ENCODE measurements at places on chromosomes 5 and 9.

- DNase-seq, result no peak
Observed at GRCh38 chr5:115257981-115258380, 4.7 kb downstream of the PGGT1B start.

DNA sequence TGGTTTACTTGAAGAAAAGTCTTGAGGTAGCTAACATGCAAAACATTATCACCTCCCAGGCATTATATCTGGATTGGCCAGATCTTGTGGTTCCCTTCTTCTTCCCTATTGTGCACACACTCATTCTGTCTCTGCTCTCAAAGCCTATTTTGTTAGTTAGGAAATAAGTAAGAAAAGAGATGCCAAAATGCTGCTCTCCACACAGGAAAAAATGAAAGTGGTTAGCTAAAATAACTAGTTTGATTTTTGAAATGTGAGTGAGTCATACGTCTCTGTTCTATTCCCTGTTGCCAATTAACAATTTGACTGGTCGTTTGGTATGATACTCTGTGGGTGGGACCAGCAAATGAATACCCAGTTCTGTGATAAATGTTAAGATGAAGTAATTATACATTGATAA lies 28.1 kb downstream of the LMNB1 start:
- DNase-seq, result no peak

DNA sequence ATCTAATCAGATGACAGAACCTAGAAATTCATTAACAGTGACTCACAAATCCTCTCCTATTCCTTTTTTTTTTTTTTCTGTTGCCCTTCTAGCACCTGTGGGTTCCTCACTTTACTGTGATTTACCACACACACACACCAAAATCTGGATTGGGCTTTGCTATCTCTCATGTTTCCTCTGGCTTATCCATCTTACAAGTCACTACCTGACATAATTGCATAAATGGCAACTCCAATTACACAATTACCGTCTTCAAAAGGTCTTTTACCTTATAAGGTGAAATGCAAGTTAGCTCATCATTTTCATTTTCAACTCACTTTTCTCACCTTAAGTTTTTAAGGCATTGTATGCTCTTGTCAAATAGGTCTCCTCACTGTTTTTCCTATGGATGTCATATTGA lies 426.3 kb upstream of the MEF2C start:
- DNase-seq, result no peak

- DNase-seq, result no peak
Observed at GRCh38 chr9:127319366-127320114, 55.0 kb downstream of the GARNL3 start.

DNA sequence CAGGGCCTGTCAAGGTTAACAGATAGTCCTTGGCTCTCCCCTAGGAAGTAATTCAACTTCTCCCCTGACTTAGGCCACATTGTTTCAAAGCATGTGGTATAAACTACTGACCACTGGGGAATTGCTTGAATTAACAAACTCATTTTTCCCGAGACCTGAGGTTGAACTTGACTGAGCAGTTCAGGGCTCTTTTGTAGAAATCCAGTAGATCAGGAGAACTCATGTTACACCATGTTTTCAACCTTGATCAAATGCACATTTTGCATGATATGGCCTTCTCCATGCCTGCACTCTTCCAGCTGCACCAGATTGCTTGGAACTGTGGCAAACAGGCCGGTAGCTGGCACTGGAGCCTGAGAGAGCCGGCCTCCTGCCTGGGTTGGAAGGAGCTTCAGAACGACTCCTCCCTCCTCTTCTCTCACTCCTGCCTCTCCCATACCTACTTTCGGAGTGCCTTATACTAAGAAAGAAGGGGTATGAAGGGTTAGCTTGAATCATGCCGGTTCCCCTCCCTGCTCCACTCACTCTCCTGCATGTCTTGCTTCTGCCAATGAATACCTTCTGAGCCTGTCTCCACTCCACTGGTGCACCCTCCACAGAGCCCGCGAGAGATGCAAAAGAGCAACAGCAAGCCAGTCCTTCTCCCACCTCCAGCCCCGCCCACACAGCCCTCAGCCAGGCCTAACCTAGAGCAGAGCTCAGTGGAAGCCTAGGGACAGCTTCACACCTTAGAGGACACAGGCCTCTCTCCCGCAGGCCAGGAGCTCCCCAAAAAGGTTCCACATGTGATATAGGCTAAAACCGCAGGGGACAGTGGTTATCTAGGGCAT lies 159.4 kb downstream of the MACROH2A1 start:
- no peak for DNase-seq

- no peak for DNase-seq
Observed at GRCh38 chr9:91954841-91955471, 4.9 kb upstream of the ROR2 start.

DNA sequence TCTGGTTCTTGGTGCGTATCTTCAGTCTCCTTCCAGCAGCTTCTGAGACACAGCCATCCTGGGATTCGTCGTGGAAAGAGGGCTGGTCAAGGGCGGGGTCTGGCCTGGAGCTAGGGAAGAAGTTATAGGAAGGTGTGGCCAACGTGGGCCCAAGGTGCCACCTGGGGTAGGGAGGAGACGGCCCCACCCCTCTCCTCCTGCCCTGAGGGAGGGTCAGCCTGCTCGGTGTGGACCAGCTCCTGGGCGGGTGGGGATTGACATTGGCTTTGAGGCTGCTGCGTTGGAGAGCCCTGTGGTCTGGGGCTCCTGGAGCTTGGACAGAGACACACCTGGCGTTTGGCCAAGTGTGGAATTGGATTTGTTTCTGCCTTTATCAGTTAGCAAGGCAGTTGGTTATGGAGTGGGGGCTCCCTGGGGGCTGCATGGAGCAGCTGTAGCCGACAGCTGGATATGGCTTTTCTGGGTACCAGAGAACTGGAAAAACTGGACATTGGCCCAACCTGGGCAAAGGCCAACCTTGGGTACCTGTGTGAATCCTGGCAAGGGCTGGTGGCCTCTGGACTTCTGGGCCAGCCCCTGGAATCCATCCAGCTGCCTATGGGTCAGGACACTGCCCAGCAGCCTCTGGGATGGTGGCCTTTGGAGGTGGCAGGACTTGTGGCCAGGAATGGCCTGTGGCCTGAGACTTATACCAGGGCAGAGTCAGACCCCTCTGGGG lies 75.7 kb upstream of the PPP1R26 start:
- DNase-seq, result no peak

- DNase-seq, result no peak
Observed at GRCh38 chr5:27080147-27080546, 41.8 kb upstream of the CDH9 start.

DNA sequence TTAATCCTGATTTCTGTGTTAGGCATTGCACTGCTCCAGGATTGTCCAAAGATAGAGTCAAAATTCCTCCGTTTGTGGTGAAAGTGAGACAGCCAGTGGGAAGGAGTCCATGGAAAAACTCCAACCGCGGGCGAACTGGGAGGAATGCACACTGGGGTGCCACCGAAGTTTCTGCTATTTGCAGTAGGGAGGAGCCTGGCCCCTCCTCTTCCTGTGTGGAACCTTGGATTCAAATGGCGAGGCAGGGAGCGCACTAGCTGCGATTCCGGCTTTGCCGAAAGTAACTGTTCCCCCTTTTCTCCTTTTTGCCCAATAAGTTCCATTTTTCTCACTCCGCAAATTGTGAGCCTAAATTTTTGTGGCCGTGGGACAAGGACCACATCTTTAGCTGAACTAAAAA lies 9.3 kb downstream of the BAAT start:
- no peak for DNase-seq

- DNase-seq, result no peak
Observed at GRCh38 chr5:7586480-7586879, 190.5 kb downstream of the ADCY2 start.

- no peak for DNase-seq
Observed at GRCh38 chr5:206927-207536, 10.9 kb downstream of the CCDC127 start.

DNA sequence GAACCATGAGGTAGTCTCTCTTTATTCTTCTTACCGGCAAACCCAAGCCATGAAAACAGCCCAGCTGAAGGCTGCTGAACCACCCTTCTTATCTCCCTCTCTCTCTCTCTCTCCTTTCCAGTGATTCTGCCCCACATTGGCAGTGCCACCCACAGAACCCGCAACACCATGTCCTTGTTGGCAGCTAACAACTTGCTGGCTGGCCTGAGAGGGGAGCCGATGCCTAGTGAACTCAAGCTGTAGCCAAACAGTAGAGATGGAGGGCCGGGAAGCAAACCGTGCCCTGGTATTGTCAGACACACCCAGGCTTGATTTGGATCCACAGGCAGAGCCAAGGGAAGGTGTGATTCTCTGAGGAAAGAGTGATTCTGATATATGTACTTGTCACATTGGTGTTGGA lies 14.0 kb downstream of the GRHPR start:
- DNase-seq, result no peak

DNA sequence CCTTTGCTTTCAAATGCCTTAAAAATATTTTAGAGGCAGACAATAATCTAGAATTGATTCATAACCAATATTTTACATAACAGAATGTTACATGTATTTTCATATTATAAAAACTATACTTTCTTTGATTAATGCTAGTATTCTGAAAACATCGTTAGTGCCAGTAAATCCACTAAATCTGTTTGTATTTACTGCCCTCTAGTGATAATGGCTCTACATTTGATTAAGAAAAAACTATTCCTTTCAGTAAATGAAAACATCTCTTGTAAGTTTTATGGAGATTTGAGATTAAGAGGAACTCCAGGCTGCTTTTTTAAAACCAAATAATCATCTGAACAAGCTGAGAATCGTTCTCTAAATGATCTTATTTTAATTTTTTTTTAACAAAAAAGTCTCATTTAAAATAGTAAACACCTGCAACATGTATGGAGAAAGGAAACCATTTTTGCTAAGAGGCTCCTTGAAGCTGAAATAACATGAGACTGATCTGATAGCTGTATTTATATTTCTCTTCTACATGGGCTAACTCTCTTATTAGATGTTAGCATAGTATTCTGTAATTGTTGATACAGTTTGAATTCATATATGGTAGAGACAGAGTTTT lies 424.7 kb downstream of the RAB3C start:
- no peak for DNase-seq

DNA sequence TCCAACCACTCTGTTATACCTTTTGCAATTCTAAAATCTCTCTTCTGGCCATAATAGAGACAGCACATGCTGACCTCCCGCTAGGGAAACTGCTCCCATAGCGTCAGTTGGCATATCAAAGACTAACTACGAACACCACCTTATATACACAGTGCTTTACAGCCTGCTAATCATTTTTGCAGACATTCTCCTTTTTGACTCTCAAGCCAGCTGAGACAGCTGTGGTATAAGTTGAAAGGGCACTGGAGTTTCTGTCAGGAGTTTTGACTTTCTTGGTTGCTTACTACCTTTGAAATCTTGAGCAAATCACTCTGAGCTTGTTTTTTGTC lies 160.2 kb upstream of the TBCA start:
- DNase-seq, result no peak

- no peak for DNase-seq
Observed at GRCh38 chr5:141529873-141530272, 41.0 kb downstream of the PCDHGC5 start.

DNA sequence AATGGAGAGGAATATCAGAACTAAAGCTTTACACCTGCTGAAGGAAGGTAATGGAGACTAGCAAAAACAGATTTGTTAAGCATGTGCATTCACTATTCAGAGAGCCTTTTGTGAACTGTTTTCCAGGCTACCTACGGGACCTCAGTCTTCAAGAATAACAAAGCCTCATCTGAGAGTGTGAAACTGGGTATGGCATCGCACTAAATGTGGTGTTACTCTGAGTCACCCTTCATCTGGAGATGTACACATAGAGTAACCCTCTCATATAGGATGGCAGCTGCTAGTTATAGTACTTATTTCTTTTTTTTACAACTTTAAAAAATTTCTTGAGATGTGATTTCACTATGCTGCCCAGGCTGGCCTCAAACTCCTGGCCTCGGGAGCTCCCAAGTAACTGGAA lies 306.8 kb downstream of the ZNF608 start:
- no peak for DNase-seq

GRCh38 chr9:134938346-134939079 lies 20.8 kb upstream of the FCN1 start:
- DNase-seq, result no peak

DNA sequence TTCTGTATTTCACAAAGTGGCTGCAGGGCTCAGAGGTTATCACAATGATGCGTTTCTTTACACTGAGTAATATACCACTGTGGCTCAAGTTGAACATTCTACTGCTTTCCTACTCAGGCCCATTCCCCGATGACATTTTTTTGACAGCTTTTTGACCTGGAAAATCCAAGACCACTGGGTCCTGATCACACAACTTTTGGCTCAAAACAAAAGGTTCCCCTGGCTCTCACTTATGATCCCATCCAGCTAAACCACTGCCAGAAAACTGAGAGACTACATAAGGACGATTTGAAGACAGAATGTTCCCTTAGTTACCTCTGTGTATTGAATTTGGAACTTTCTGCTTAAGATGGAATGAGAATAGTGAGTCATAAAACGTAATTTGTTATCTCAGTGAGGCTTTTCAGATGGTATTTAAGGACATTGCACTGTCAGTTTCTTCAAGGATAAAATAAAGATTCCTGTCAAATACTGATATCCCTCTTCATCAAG lies 78.0 kb upstream of the FBXL7 start:
- DNase-seq, result no peak

DNA sequence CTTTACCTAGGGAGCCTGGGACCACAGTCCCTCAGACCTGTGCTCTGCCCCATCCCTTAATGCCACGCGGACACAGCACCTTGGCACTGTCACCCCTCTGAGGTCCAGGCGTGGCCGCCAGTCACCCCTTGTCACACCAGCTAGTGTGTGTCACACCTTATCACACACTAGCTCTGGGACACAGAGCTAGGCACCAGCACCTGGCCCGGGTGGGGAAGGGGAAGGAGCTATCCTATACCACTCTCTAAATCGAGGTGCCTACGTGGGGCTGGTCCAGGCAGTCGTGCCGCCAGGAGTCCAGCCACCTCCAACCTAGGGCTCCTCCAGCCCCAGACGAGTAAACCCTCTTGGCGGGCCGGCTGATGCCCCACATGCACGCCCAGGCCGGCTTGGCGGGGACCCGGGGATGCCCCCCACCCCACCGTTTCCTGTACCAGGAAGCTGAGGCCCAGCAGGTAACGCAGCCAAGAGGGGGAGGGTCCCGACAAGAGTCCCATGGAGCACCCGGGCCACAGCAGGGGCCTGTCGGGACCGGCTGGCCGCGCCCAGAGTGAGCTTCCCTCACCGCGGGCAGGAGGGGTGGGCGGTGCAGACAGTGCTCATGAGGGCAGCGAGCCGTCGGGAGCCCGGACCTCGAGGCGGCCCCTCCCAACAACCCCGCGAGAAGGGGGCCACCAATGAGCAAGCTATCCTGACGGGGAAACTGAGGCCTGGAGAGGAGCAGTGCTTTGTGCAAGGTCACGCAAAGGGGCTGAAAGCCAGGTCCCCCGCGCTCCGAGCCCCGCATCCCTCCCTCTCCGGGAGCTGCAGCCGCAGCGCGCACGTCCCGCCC lies 550 bp downstream of the CORO2A start:
- peak; percentile 6 for DNase-seq

- DNase-seq, result peak; percentile 10
Observed at GRCh38 chr5:159098603-159099436, 896 bp downstream of the EBF1 start.

GRCh38 chr5:143014017-143014651 lies 244.0 kb downstream of the ARHGAP26 start:
- DNase-seq, result no peak

DNA sequence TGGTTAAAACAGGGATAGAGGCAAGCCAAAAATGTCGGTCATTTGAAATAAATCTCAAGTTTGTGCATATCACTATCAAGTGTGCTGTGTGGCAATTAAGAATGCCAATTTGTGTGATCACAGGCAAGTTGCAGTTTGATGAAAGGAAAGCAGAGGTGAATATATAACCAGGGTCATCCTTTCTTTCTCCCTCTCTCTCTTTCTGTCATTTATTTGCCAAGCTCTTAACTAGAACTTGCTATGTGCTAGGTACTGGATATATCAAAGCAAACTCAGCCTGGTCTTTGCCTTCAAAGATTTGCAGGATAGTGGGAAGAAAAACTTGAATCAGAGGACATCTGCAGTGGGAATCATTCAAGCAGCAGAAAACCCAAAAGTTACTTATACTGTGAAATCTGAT lies 22.0 kb downstream of the PDCD1LG2 start:
- no peak for DNase-seq

Measured in activated CD4-positive, CD25-positive, alpha-beta regulatory T cell (primary cell).